NCI-H1417 treated with DMSO at 0.1 percent for 48 hours (cell line): ENCODE measurements at places on chromosomes 2 and 18.

GRCh38 chr2:174039551-174040416, 74.6 kb upstream of the SP3 start:
- DNase-seq = no peak

DNA sequence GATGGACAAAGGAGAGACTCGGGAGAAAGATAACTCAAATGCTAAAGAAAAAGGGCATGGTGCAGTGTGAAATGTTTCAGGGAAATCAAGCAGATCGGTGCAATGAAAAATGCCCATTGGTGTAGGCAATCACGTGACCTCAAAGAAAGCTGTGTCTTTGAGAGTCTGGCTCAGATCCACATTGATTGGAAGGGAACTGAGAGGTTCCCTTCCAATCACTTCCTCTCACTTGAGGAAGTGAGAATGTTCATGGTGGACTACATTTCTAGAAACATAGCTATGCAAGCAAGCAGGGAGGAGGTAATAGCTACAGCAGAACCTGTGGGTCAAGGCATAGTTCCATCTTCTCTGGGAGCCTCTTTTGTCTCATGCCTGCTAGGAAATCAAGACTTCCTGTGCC, 187.4 kb downstream of the LPIN1 start:
- no peak for DNase-seq

GRCh38 chr2:121613774-121614173, 35.5 kb downstream of the CLASP1 start:
- DNase-seq = no peak

DNA sequence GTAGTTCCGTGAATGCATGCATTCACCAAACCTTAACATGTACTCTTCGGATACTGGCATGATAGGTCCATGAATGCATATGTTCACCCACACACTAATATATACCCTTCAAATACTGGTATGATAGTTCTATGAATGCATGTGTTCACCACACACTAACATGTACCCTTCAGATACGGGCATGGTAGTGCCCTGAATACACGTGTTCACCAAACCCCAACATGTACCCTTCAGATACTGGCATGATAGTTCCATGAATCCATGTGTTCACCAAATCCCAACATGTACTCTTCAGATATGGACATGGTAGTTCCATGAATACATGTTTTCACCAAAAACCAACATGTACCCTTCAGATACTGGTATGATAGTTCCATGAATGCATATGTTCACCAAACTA, 48.5 kb upstream of the ALKAL2 start:
- DNase-seq = no peak

DNA sequence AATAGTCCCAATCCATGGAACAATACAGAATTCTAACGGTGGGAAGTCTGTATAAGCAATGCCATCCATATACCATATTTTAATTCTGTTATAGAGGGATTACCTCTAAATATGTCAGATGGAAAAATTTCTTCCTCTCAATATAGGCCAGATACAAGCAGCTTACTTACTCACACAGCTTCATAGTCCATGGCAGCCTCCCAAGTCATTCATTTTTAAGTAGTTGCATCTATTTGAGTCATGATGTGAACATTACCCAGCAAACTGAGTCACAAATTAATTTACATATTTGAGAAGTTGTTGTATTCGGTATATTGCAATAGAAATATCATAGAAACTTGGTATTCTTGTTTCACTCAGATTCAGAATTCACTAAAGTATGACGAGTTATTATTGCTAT, 20.3 kb downstream of the TBR1 start:
- DNase-seq = no peak

GRCh38 chr2:789529-789928, 112.3 kb upstream of the TMEM18 start:
- no peak for DNase-seq

DNA sequence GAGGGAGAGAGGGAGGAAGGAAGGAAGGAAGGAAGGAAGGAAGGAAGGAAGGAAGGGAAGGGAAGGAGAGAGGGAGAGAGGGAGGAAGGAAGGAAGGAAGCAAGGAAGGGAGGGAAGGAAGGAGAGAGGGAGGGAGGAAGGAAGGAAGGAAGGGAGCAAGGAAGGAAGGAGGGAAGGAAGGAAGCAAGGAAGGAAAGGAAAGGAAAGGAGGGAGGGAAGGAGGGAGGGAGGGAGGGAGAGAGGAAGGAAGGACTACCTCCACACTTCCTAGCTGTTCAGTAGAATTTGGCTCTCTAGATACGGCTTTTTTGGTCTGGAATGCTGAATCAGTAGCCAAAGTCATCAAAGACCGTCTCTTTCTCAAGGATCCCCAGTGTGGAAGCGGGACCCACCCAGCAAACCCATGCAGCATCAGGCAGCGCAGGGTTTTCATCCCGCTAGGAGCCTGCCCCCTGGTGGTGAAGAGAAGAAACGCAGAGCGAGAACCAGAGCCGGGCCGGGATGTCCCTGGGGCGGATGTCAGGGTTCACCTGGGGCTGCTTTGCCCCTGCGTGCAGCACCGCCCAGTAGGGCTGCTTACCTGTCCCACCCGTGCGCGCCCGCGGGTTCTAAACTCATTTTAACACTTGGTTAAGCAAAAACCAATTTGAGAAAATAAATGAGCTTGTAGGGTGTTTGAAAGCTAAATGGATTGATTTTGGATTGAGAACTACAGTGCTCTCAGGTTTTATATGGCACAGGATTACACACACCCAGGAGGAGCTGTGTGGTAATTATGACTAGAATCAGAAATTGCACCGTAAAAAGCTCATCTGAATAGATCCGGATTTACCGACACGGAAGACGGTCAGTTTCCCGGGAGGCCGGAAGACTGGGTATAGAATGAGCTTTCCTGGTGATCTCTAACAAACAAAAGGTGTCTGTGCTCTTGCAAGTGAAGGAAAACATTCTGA, 48.1 kb upstream of the ARL4C start:
- DNase-seq = peak; percentile 37

DNA sequence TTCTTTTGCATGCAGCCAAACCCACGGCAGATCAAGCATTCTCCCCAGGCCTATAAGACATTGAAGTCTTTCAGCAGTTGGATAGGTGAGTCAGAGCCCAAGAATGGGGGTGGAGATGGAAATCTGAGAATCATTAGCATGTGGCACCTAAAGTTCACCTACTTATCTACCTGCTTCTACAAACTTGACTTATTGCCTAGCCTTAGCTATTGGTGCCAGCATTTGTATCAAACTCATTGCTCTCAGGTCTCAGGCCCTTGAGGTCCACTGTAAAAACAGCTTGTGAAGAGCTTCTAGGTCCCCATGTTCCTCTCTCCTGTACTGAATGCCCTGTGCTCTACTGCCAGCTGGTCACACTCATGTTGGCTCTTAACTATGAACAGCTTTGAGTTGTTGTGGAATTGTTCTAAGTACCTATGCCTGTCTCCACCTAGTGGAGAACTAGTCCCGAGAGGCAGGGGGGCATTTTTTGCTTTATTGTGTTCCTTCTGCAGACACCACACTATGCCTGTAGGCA, 278.4 kb upstream of the SPRED2 start:
- DNase-seq = no peak

DNA sequence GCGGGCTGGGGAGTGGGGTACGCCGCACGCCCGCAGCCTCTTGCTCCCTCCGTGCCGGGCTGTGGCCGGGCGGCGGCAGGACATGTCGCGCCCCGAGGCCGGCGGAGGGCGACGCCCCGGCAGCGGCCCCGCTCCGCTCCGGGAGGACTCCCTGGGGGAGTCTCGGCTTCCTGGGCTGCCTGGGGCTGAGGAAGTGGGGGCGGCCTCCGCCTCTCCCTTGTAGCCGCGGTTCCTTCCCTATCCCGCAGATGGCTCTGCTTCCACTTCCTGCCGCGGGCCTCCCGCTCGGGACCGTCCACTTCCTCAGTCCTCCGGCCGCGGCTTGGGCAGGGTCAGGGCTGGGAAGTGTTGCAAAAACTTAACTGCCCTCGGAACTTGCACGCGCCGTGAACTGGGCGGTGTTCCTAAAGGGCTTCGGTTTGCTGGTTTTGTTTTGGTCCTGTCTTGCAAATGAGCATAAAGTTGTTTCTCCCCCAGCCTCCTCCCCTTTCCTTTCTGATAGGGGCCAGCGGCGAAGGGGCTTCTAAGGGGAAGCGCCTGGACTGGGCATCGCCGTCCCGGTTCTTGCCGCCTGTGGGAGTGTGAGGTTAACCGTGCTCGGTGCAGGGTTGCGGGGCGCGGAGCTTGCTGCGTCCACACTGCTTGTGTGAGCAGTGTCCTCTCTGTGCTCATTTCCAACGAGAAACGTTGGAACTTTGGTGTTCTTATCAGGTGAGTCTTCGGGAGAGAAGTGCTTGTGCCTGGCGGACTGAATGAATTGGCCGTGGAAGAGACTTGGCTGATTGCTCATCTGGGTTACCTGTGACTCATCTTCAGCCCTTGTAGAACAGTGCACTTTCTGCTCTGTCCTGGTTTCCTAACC, 600 bp downstream of the RALB start:
- DNase-seq = no peak

DNA sequence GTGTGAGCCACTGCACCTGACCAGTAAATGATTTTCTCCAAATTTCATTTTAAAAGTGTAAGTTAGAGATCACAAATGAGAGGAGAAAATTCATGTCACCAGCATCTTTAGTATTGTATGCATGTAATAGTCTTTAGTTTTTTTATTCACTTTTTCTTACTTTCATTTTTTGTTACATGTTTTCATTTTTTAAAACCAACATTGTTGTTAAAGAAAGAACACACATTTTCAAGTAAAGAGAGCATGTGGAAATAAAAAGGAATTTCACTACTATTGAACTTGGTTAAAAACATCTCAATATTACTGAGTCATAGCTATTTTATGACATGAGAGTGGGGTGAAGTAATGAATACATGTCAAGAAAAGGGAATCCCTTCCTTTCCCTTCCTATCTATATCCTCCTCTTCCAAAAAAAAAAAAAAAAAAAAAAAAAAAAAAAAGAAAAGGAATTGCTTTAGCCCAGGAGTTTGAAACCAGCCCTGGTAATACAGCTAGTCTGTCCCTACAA, 29.1 kb upstream of the PMAIP1 start:
- no peak for DNase-seq

- DNase-seq = no peak
Observed at GRCh38 chr2:219058541-219059374, 2.0 kb downstream of the IHH start.

- no peak for DNase-seq
Observed at GRCh38 chr2:39313575-39313974, 69.8 kb upstream of the CDKL4 start.

DNA sequence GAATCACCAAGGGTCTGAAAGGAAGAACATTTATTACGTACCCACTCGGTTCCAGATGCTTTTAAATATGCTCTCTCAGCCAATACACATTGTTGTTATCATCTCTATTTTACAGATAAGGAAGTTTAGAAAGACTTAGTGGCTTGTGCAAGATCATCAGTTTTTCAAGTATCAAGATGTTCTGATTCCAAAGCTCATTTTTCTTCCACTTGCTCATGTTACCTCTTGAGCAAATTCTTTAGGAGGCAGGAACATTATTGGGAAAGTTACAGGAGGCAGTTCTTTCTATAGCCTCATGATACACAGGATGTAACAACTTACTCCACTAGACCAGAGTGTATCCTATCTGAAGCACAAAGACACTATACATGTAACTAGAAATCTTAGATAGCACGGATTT, 65.0 kb upstream of the MMADHC start:
- DNase-seq = no peak

DNA sequence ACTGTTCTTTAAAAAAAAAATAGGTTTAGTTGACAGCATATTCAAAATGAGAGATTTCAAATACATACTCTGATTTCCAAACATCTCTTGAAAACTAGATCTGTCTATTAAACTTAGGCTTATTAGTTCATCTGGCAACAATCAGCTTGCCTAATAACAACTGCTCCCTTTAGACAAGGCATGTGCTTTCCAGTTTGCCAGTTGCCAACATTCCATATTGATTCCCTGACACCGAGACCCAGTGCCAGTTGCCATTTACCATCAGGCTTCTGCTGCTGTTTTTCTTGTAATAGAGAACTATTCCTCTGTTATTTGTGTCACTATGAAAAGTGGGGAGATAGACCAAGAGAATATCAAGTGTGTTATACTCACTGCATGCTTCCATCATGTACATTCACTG, 256.0 kb downstream of the C1D start:
- no peak for DNase-seq

- DNase-seq = no peak
Observed at GRCh38 chr2:144547494-144547893, 27.6 kb upstream of the ZEB2 start.

- DNase-seq = no peak
Observed at GRCh38 chr2:99987160-99987559, 155.2 kb downstream of the AFF3 start.

DNA sequence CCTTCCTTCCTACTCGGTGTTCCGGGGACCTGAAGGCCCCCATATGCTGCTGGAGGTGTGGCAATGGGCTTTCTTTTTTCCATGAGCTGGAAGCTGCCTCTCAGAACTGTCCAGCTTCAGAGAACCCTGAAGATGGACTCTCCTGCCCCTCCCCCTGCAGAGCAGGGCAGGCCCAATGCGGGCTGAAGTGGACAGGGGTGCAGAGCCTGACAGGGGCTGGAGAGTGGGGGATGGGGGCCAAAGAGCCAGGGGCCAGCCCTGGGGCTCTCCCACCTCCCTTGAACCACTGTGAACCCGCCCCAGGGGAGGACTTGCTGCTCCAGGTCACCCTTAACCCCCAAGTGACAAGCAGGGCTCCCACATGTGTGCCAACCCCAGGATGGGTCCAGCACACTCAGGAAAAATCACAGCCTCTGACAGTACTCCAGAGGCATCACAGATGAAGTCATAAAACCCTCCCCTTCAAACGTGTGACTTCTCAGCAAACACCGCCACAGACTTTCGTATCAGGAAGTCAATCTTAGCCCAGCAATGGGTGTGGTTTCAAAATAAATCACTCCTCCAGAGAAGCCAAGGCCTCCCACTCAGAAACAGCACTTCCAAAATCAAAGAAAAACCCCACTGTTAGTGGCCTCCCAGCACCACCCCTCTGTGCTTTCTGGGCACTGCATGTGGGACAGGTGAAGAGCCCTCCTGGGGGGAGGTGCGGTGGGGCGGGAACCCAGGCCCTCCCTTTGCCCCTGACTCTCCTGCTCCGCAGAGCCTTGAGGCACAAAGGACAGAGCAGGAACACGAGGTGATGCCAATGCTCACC, 135.8 kb downstream of the HDAC4 start:
- DNase-seq = no peak

DNA sequence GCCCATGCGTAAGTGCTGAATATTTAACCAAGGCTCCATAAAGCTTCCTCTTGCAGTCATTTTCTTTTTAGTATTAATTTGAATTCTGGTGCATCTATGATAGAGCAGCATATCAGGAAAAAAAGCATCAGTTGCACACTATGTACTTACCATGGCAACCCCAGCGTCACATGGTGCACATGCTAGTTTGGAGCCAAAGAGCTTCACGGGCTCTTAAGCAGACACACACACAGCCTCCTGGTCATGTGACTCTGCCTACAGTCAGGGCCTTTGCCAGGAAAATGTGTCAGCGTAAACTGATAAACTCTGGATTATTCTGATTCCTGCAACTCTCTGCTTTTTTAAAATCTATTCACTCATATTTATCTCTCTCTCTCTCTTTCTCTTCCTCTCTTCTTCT, 30.2 kb downstream of the NYAP2 start:
- DNase-seq = no peak

DNA sequence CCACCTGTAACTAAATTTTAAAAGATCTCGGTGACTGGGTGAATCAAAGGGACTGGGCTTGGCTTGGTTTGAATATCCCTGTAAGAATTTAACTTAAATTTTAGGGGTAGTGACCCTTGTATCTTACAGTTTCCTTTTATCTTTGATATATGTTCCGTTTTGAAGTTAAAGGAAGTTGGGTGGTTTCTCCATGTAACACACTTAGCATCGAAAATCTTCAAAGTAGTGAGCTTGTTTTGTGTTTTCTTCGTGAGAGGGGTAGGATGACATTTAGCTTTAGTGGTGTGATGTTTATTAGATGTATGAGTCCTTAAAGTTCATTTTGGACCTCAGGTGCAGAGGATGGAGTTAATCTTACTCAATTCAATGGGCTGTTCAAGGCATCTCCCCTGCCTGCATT, 1.6 kb downstream of the WDR7 start:
- DNase-seq = no peak
